ENCODE measurements at places on chromosomes 6 and 20.
A peak's percentile ranks its signal among the peaks of the same experiment; 100 is the strongest.

GRCh38 chr20:59434960-59435359, 134.5 kb downstream of the EDN3 start:
- no peak for DNase-seq

- peak; percentile 34 for DNase-seq
Measured at GRCh38 chr6:25889877-25890853, 16.1 kb upstream of the SLC17A3 start.

DNA sequence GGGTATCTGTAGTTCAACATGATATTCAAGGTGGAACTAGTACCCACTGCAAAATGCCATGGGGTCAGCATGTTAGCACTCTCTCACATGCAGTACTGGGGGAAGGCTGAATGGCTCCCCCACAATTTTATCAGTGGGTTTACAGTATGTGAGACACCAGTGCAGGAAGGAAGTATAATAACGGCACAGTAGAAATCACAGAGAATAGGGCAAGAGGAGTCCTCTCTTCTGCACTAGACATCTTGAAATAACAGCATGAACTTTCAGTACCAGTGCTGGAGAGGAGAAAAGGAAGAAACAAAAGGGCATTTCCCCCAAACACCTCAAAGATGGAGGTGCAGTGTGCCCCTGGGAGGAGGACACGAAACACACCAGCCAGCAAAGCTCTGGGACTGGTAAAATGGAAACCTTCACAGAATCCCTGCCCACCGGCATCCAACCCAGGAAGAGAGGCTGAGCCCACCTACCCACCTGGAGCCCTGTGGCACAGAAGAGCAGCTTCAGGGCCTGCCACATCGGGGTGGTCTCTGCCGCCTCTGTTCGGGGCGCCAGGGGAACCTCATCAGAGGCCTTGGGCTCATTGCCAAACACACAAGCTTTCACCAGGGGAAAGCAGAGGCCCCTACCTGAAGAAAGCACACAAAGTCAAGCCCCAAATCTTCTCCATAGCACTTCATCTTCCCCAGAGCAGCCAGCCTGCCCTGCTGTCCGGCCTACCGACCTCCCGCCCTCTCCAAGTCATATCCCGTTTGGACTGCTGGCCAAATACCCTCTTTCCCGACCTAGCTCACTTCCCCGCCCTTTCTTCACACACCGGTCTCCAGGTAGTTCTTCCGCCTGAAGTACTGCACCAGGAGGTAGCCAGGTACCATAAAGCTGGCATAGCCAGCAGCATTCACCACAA, 1.2 kb downstream of the SLC35B2 start:
- no peak for DNase-seq

DNA sequence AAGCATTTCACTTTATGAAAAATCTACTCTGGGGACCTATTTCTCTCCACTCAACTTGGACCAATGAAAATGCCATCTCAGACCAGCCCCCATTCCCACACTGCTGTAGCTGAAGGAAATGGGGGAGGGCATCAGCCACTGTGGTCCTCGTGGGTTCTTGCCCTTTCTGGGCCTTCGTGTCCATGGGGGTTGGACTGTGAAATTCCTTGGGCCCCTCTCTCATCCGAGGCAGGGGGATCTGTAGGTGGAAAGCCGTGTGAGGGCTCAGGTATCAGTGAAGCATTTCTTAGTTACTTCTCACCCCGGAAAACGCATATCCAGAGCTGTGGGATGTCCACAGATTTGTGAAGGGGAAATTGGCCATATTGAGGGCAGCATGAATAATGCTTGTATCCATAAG, 147.9 kb downstream of the CDC5L start:
- no peak for DNase-seq

DNA sequence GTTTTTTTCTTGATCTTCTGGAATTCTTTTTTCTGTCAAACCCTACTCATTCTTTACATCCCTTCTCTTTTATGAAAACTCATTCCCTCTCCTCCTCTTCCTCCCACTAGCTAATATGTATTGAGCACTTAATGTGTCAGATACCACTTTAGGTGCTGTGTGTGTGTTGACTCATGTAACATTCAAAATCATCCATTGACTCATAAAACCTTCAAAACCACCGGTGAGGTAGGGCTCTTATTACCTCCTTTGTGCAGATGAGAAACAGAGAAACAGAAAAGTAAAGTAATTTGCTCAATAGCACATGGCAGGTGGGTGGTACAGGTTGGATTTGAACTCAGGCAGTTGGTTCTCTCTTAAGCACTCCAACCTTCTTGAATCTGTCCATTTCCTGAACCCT, 136.3 kb upstream of the NEDD9 start:
- no peak for DNase-seq

DNA sequence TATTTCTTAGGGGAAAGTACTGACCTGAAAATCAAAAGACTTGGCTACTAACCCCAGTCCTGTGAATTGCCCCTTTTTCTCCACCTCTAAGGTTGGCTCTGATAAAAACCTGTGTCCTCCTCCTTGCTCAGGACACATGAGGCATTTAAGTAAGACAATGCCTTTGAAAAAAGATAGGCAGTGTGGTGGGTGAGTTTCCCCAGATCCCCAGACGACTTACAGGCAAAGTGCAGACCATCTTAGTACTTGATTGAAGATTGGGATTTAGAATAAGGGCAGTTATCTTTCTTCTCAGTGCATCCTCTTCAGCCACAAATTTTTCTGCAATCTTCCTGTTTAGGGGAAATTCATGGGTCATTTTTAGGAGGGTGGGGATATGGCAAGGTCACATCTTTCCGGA, 87.8 kb downstream of the KIZ start:
- no peak for DNase-seq

GRCh38 chr6:52661551-52661950, 9.4 kb upstream of the TMEM14A start:
- DNase-seq = no peak

GRCh38 chr20:14193885-14194284, 143.5 kb downstream of the FLRT3 start:
- no peak for DNase-seq

- DNase-seq = no peak
Measured at GRCh38 chr6:90375681-90376439, 79.2 kb upstream of the BACH2 start.

DNA sequence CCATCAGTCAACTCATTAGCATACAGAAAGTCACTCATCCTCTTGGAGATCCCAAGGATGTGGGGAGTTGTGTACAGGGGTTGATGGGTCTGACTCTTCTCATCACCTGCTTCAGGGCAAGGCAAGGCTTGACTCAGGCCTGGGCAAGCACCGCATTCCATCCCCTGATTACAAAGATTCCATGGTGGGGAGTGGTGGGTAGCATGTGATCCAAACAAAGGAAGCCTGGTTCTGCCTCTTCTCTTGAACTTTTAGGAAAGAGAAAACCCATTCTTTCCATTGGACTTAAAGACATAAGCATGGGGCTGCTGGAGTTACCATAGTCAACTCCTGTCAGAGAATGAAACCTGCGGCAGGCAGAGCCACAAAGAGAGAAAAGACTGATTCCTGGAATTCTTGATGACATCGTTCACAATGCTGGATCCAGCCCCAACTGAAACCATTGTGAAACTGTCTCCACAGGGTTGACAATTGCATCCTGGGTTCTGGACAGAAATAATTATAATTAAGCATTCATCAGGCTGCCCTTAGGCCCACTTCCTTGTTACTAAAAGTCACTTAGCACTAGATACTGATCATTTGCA, 235.8 kb upstream of the KCNG1 start:
- no peak for DNase-seq

- no peak for DNase-seq
Measured at GRCh38 chr6:90123831-90124230, 172.8 kb downstream of the BACH2 start.

GRCh38 chr6:168563656-168564055, 122.7 kb downstream of the SMOC2 start:
- no peak for DNase-seq
